ENCODE measurements at places on chromosomes 1 and 21.
A peak's percentile ranks its signal among the peaks of the same experiment; 100 is the strongest.

GRCh38 chr1:77899647-77900320 is 11.4 kb downstream of the NEXN start:
- DNase-seq: no peak

DNA sequence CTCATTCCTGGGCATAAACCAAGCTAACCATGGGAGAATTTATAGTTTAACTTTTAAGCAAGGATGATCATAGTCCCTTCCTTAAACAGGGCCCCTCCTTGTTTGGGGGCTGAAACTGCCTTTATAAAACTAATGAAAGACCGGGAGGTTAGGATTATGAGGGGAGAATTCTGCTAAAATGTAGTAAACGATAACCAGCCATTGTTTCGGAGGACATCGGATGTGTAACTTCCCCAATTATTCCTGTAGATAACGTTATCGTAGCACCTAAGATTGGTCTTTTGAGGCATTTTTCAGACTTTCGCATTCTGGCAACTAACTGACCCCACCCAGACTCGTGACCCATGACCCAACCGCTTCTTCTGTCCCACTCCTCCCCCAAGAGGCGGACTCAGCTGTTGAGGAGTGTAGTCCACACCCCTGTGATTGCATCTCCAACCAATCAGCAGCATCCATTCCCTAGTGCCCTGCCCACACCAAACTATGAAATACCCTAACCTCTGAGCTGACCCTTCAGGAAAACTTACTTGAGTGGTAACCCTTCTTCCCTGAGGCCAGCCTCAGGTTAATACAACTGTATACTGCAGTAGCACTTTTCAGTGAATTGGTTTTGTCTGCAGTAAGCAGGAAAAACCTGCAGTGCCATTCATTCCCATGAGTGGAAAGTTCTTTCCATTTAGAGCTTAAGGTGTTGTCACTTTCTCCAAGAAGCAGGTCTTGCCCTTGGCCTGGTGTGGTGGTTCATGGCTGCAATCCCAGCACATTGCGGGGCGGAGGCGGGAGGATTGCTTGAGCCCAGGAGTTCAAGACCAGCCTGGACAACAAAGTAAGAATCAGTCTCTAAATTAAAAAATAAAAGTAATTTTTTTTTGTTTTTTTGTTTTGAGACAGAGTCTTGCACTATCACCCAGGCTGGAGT is 823 bp upstream of the SYF2 start:
- DNase-seq: peak; percentile 16

DNA sequence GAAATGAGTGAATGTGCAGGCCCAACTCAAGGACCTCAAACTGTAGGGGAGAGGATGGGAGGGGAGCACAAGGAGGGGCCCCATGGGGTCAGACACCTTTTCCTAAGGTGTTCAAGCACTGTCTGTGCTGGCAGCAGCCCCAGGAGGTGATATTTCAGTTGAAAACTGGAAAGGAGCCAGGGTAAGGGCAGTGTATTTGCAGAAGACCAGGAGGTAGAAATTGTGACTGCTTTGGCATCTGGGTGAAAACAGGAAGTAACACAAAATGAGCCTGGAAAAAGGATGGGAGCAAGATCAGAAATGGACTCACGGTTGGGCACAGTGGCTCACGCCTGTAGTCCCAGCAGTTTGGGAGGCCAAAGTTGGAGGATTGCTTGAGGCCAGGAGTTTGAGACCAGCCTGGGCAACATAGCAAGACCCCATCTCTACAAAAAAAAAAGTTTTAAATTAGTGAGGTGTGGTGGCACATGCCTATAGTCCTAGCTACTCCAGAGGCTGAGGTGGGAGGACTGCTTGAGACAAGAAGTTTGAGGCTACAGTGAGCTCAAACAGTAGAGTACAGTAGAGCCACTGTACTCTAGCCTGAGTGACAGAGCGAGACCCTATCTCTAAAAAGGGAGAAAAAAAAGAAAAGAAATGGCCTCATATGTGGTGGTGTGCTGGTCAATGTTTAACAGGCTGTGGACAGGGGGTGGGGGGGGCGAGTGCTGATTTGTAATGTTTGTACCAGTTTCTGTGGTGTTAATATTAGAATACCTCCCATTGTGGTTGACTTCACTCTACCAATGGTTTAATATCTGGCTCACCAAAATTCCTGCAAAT is 76.2 kb upstream of the ANGPTL1 start:
- no peak for DNase-seq

GRCh38 chr1:230599926-230600656 is 42.2 kb upstream of the COG2 start:
- DNase-seq: no peak

DNA sequence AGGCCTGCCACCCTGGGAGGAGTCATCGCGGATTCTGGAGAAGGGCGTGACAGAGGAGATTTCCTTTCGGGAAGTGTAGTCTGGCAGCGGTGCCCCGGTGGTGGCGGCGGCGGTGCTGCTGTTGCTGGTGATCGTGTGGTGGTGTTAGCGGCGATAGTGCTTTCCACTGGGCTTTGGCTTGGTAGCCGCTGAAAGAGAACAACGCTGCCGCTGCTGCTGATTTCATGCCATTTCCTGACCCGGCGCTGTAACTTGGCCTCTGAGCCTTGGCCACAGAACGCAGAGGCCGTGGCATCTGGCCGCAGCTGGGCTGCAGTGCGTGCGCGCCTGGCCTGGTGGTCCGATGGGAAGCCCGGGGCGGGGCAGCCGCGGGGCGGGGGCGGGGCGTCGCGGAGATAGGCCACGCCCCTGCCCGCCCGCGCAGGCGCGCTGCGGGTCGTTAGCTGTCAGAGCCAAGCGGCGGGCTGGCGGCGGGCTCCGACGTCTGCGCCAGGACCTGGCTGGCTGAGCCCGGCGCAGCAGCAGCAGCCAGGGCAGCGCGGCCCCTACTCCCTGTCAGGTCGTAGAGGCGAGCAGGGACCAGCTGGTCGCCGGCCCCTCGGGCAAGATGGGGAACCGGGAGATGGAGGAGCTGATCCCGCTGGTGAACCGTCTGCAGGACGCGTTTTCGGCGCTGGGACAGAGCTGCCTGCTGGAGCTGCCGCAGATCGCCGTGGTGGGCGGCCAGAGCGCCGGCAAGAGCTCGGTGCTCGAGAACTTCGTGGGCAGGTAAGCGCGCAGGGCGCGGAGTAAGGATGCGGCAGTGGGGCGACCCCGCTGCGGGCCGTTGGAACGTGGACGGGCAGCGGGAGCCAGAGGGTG is at the start of gene DNM3:
Gene DNM3 (plus strand): TSS at position 449 of the 861 bp plus-strand sequence. CDS start 159 bp downstream, at position 608.
- peak; percentile 74 for DNase-seq

GRCh38 chr1:225707824-225708223 is 54.9 kb upstream of the ENAH start:
- DNase-seq: no peak

- no peak for DNase-seq
Observed at GRCh38 chr21:38982096-38982495, 176.4 kb downstream of the ETS2 start.

GRCh38 chr1:168509875-168510791 is 33.7 kb downstream of the XCL2 start:
- no peak for DNase-seq

DNA sequence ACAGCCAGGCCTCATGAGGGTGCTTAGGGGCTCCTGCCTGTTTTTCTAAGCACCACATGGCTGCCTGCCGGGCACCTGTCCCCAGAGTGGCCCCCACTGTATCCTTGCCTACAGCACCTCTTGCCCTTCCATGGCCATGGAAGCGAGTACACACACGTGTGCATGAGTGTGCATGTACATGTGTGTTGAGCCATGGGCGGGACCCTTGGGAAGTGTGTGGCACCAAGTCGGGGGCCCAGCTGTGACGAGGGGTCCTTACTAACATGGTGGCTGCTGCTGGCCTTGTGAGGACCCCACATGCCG is 25.8 kb downstream of the KRTAP10-1 start:
- DNase-seq: no peak

GRCh38 chr1:6385488-6386191 is 7.9 kb downstream of the ACOT7 start:
- no peak for DNase-seq

DNA sequence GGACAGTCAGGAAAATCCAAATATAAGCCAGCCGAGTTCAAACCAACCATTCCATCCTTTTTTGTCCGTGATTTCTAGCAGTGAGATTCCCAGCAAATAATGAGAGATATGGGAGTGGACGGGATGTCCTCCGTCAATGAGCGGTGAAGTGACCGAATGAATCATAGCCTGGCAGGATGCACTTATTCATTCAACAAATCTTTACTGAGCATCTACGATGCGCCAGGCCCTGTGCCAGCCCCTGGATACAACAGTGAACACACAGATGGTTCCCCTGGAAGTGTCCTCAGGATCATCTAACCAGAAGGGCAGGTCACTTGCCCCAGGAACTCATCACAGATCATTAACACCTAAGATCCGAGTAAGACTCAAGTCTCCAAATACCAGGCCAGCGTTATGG is 8.2 kb upstream of the PLEKHA6 start:
- DNase-seq: no peak

DNA sequence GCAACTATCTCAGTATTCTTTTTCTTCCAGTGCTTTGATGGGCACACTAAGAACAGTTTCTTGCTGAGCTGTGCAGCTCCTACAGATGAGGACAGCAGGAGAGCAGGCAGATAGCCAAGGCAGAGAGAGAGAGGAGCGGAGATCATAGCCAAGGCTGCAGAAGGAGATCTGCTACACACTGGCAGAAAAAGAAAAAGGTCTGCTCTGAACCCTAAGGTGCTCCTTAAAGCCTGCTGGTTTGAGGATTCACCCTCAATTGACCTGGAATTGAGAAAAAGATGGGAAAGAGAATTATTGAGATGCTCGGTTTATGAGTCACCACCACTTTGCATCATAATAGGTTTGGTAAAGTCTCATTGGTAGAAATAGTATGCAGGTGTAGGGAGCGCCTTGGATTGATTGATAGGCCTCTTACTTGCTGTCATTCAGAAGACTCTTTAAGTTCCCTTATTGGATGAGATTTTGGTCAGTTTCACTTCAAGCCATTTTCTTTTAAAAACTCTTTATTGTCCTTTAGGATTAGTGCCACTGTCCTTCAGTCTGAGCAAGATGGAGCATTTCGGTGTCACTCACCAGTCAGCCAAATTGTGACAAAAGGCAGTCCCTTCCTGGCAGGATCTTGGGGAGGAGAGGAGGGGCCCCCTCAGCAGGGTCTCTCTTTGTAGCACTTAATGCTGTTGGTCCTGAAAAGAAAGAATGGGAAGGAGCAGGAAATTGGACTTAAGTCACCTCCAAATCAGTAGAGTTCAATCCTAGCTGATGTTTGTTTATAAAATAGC is 685.0 kb downstream of the ADGRL2 start:
- DNase-seq: no peak

DNA sequence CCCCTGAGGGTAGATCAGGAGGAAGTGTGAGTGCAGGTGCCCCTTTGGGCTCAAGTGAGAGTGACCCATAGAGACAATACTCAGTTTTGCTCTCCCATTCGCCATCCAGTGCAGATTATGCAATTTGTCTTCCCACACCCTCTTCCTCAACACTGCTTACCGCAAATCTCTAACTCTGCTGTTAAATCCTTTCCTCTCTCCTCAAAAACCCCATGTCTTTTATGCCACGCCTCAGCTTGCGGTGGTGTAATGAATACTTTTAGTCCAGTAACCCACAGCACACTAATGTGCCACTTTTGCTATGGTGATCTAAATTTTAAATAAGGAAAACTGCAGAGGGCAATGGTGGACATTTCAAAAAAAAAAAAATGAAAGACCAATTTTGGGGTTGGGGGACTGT is 57.7 kb downstream of the PRRX1 start:
- DNase-seq: no peak

DNA sequence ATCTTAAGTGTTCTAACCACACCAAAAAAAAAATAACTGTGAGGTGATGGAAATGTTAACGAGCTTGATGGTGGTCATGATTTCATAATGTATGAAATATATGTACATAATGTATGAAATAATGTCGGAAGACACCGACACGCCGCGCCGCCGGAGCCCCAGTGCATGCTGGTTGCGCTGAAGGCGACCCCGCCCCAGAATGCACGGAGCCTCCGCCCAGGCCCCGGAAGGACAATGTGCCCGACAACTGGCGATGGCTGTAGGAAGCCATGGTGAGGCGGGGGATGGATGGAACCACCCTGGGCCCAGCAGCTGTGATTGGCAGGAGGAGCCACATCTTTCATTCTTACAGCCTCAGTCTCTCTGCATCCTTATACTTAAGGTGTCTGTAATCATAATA is 7.4 kb downstream of the OR2T10 start:
- DNase-seq: no peak

- no peak for DNase-seq
Observed at GRCh38 chr1:186532466-186532865, 71.6 kb upstream of the PDC start.

DNA sequence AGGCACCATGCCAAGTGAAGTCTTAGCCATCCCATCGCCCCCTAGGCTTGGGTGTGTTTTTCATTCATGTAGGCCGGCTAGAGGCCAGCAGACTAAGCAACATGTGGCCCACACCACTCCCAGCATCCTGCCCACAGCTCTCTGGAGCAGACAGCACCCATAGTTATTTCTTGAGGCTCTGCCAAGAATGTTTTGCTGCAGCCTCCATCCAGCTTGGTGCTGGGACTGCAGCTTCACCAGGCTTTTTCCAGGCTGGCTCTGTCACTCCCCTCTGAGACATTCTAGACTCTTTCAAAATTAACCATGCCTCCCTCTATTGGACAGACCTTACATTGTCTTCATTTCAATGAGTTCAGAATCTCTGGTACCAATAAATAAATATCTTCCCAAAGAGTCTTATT is 104.2 kb downstream of the DUSP10 start:
- DNase-seq: no peak

- DNase-seq: no peak
Observed at GRCh38 chr21:40194185-40194980, 327.1 kb downstream of the PCP4 start.

DNA sequence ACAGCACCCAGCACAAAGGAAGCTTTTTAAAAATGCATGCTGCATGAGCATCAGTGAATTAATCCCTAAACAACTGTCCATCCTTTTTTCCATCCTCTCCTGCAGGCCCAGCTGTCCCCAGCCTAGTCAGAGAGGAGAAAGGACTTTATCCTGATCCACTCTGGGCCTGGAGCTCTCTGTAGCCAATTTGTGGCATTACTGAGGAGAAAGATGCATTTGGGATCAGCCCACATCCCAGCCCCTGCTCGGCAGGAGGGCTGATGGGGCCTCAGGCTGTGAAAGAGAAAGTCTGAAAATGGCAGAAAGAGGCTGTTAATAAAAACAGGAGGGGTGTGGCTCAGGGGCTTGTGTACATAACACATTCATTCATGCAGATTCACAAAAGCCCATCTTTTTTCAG is 37.5 kb upstream of the ATP2B4 start:
- no peak for DNase-seq

- DNase-seq: no peak
Observed at GRCh38 chr1:17359808-17360207, 12.2 kb upstream of the PADI6 start.

- DNase-seq: no peak
Observed at GRCh38 chr1:26189751-26190275, 589 bp upstream of the CATSPER4 start.

DNA sequence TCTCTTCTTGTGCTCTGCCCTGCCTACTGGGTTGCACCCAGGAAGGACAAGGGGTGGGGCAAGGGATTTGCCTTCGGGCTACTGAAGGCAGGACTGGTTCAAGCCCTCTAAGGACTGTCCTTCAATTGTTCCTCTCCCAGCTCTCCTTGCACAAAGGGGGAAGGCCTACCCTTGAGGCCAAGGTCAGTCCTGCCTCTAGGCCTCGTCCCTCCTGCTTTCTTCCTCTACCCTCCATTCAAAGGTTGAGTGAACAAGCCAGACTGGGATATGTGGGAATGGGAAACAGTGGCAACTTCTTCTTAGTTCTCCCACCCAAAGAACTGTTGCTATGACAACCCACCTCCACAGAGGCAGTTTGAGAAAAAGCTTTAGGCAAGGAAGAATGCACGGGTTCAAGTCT is 2.7 kb downstream of the LURAP1 start:
- no peak for DNase-seq

GRCh38 chr1:167520711-167521206 is 2.4 kb upstream of the CD247 start:
- DNase-seq: no peak

Measured in activated T-helper 9 cell treated with anti-CD3 and anti-CD28 coated beads, Interleukin-2, amount 50 U/mL, for 16 hours (primary cell).